Panc1 (cell line): ENCODE measurements at places on chromosomes 3 and 15.

DNA sequence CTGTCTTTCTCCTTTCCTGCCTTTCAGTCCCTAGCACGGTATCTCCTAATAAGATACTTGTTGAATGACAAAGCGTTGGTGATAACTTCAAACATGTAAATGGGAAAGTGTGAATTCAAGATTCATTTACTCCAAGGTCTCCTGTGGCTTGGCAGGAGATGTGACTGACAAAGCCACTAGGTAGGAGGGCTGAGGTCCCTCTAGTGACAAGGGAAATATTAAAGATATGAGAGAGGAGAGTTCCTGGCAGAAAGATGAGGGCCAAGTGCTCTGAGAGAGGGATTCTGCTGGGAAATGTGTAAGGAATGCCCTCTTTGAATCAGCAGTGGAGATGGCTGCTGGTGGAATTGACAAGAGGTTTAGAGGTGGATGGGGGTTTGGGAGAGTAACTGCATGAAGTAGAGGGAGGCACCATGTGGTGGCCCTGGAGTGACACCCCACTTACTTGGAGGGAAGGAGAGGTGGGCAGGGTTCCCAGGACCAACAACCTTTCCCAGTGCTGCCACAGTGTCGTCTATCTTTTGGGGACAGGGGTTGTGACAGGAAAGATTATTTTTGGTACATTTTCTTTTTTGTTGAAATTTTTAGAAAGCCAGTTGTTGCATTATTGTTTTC, 43.0 kb upstream of the SCAANT1 start:
- no peaks in the 10 kb centered on the region for H3K27me3 ChIP-seq
- H3K27ac ChIP-seq, result no peak overlapping the region
- H3K36me3 ChIP-seq, result no peaks in the 10 kb centered on the region; the same call in none of the 2 replicates
- no peak overlapping the region for H3K4me3 ChIP-seq

GRCh38 chr3:194861375-194861774, 175.7 kb downstream of the FAM43A start:
- no peak for DNase-seq
- H3K36me3 ChIP-seq, result no peaks in the 10 kb centered on the region
- H3K27ac ChIP-seq, result no peak overlapping the region
- H3K27me3 ChIP-seq, result no peaks in the 10 kb centered on the region

GRCh38 chr3:133490468-133491351, 82.8 kb upstream of the CDV3 start:
- peak overlapping the region; percentile 40; the same call in 1 of the 2 replicates for H3K27ac ChIP-seq
- no peaks in the 10 kb centered on the region for H3K27me3 ChIP-seq
- no peak for DNase-seq
- H3K4me1 ChIP-seq, result peaks cover 10% of the 10 kb centered on the region; the same call in 1 of the 2 replicates
- no peak overlapping the region for H3K4me3 ChIP-seq
- no peaks in the 10 kb centered on the region for H3K36me3 ChIP-seq

GRCh38 chr15:94875550-94875949, 644.2 kb downstream of the MCTP2 start:
- no peak for DNase-seq
- no peak overlapping the region for H3K4me3 ChIP-seq
- no peak overlapping the region for H3K27ac ChIP-seq

- DNase-seq, result no peak
- no peaks in the 10 kb centered on the region for H3K27me3 ChIP-seq
- no peak overlapping the region for H3K4me3 ChIP-seq
- H3K27ac ChIP-seq, result no peak overlapping the region
Observed at GRCh38 chr3:174619239-174619638, 239.9 kb upstream of the NAALADL2 start.

GRCh38 chr15:89400116-89400781, 65.6 kb upstream of the POLG start:
- no peak overlapping the region for H3K27ac ChIP-seq
- peaks cover 3% of the 10 kb centered on the region; the same call in 1 of the 2 replicates for H3K4me1 ChIP-seq
- peak overlapping the region; percentile 50 for H3K4me3 ChIP-seq
- no peaks in the 10 kb centered on the region for H3K36me3 ChIP-seq
- DNase-seq, result no peak

DNA sequence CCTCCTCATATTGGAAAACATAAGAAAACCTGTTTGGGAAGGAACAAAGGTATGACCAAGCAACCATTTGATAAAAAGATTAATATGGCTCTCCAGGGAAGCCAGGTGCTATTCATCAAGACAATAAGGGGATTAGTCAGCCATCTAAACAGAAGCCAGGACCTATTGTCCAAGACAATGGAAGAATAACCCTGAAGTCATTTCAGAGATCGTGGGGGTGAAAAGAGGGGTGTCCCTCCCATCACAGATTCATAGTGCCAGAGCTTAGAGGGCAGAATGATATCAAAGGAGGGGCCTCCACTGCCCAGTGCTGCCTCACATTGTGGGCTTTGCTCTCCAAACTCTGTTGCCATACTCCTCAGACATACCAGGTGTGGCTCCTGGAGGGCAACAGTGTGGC, 73.5 kb downstream of the DAPK2 start:
- H3K36me3 ChIP-seq, result no peaks in the 10 kb centered on the region
- no peaks in the 10 kb centered on the region for H3K27me3 ChIP-seq

DNA sequence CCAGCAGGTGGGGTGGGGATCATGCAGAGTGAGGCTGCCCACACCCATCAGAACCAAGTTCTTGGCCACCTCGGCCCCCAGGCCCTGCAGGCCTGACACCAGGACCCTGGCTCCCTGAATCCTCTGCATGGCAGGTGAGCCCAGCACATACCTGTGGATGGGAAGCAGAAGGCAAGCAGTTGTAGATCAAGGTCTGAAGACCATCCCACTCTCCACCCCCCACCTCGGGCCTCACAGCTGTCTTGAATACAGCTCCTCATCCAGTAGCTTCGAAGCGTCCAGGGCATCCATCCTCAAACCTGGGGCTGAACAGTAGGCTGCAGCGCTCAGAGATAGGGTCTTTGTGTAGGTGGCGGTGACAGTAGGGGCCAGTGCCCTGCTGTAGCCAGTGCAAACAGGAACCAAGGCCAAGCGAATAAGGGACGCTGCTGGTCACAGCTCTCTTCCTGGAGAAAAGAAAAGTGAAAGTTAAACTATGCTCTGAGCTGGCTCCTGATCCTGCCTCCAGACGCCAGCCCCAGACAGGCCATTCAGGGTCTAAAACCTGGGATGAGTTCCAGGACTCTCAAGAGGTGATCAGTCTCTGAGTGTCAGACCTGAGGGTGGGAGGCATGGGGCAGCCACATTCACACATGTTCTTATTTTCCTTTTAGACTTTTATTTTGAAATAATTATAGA, at the start of gene UBA7:
TSS of gene UBA7 (minus strand) at position 457 of the 678 bp plus-strand sequence. CDS start at position 291, 166 bp downstream.
- DNase-seq, result no peak
- peak within 1 kb of the TSS; percentile 51 for H3K27ac ChIP-seq
- H3K36me3 ChIP-seq, result no peaks in the 10 kb centered on the region
- H3K27me3 ChIP-seq, result no peaks in the 10 kb centered on the region
- H3K4me1 ChIP-seq, result no peaks in the 10 kb centered on the region
- H3K4me3 ChIP-seq, result peak within 1 kb of the TSS; percentile 37
